ENCODE measurements at places on chromosomes 11 and 22. TPM values are rescaled to one million over a fixed set of nuclear protein-coding genes. Genes with fewer than 3 reads are reported as not detected.

The CD3E gene
- 5.3 TPM for total RNA-seq

DNA sequence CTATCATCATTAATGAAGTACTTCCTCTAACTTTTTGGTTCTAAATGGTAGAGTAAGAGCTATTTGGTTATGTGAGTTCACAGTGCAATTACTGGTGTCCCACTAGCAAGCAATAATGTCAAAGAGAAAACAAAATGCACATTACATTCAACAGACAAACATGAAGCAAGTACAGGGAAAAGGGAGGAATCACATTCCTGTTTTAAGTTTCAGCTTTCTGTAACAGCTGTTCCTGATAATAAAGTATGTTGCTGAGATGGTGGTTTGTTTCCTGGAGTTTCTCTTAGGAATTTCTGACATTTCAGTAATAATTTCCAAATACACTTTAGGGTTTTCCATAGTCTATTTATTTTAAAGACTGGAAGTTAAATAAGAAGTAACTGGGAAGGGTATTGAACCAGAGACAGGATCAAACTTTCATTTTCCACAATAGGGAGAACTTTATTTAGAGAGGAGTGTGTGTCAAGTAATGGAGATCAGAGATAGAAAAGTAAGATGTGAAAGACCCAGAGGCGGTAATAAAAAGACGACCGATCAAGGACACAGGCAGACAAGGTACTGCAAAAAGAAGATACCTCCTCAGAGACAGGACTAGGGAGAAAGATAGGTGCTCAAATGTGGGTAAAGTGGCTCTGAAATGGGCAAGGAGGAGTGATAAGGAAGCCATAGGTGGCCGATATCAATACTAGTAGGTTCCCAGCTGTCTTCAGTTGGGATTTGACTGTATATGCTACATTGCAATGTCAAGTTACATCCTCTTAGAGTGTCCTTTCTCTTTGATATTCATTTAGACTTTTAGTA lies 20.8 kb upstream of the CLNS1A start:
- no peak for DNase-seq

The CASP5 gene
- total RNA-seq: 2.1 TPM

DNA sequence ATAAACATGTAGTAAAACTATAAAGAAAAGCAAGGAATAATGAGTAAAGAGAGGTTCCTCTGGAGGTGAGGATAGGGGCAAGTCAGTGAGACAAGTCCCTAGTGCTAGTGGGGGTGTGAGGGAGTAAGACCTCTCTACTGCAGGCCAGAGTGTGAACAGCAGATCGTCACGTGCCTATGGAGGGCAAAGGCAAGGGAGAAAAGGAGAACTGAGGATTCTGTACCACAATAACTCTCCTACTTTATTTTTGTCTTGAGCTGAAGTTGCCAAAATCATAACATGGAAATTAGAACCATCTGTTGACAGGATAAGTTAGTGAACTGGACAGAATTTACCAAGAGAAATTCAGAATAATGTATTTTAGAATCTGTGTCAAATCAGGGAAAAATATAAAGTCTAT lies 77.6 kb downstream of the ENTHD1 start:
- DNase-seq: peak; percentile 2

GRCh38 chr11:120457996-120458395 lies 53.6 kb upstream of the GRIK4 start:
- no peak for DNase-seq

- DNase-seq: no peak
These were observed 5.2 kb upstream of the LGR4 start for GRCh38 chr11:27477831-27478230.

- DNase-seq: peak; percentile 85
These were observed 22.1 kb upstream of the IGLL5 start for GRCh38 chr22:22865311-22866072.

The BUD13 gene
- total RNA-seq: 12.8 TPM

DNA sequence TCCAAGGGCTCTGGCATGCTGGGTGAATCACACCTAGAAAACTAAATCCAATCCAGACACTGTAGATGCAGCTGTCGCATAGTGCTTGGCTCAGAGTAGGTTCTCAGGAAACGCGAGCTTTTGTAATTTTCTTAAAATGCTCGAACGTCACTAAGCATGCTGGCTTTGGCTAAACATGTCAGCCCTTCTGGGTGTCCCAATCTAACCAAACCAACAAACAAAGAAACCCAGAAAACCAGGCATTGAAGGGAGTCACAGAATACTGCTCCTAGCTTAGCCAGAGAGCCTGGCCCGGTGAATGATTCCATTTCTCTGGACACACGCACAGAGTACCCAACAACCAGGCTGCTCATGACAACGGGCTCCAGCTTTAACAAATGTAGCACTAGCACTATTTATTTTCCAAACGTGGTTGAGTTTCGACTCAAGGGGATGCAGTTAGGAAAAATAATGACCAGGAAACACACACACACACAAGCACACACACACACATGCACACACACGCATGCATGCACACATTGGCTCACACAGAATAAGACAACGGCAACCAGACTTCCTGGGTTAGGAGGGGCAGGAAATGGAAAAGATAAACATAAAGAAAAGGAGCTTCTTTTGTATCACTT lies 492.6 kb downstream of the MIAT start:
- DNase-seq: peak; percentile 58

- no peak for DNase-seq
These were observed 278.2 kb downstream of the BRD1 start for GRCh38 chr22:49549256-49550140.

- no peak for DNase-seq
These were observed 12.6 kb downstream of the HIKESHI start for GRCh38 chr11:86314636-86315035.

The C1QTNF4 gene
- 0.40 TPM for total RNA-seq

GRCh38 chr11:35814720-35815305 lies 129.0 kb upstream of the LDLRAD3 start:
- DNase-seq: peak; percentile 51

DNA sequence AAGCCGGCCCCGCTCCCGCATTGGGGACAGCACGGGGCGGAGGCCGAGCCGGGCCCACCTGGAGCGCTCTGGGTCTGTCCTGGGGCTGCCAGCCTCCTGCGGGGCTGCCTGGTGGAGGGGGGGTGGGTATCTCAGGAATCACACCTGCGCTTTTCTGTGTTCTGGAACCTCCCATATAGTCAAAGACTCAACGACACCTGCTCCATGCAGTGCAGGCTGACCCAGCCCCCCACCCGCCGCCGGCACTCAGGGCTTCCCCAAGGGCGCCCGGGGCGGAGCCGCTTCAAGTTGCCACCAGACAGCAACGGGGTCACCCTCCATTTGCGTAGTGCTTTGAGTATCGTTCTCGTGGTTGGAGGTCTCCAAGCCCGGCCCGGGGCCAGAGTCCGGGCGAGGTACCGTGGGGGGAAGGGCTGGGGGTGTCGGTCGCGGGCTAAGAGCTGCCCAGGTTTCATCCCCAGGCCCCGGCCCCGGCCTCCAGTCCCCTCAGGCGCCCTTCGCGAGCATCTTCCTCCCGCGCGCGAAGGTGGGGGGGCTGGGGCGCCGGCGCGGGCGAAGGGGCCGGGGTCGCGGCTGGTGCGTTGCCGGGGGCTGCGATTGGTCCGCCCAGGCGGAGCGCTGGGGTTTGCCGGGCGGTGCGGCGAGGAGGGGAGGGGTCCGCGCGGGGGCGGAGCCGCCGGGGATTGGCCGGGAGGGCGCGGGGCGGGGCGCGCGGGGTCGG lies 6.6 kb downstream of the TSPAN4 start:
- peak; percentile 70 for DNase-seq

- no peak for DNase-seq
These were observed 420.6 kb upstream of the ISX start for GRCh38 chr22:34645375-34645774.

- DNase-seq: no peak
These were observed 225.7 kb downstream of the CTTN start for GRCh38 chr11:70623906-70624597.
